Esophagus mucosa (tissue), 1 donor: ENCODE measurements at places on chromosomes 2 and 18. TPM values are rescaled to one million over a fixed set of nuclear protein-coding genes. Genes with fewer than 3 reads are reported as not detected.

Gene LYG1
- total RNA-seq, result 0.20 TPM

Gene KCNIP3
- 0.96 TPM for total RNA-seq

Gene TCF23
- total RNA-seq, result not detected

Gene DSC2
- total RNA-seq, result 434 TPM

Gene SCN7A
- total RNA-seq, result 0.48 TPM

DNA sequence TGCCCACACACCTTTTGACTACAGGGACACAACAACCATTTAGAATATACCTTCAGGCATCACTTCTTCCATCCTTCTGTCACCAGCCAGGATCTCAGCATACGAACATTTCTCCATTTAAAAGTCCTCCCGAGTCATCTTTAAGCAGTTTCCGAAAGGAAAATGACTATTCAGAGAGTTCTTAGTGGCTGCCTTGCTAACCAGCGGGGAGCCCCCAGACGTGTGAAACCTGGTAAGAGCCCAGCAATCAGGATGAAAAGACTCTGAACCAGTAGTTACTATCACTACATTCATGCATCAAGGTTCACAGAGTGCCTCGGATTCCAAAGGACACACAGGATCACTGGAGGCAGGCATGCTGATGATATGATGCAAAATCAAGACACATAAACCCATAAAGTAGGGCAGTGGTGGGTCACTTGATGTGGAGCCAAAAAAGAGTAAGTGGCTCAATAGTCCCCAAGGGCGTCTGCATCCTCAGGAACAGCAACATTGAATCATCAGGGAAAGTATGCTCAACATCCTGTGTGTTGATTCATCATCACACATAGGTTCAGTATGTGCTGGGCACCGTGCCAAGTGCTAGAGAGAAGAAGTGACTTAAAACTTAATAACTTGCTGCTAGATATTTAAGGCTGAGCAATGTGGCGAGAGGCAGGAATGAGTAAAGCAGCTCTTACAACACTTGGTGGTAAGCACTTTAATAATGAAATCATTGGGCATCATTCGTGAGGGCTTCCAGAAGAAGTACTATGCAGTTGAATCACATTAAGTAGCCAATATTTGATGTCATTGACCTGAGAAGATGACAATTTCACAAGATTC, 4.4 kb downstream of the CCL20 start:
- peak; percentile 97 for ATAC-seq

GRCh38 chr18:37450434-37451132, 115.0 kb downstream of the CELF4 start:
- no peak for ATAC-seq

DNA sequence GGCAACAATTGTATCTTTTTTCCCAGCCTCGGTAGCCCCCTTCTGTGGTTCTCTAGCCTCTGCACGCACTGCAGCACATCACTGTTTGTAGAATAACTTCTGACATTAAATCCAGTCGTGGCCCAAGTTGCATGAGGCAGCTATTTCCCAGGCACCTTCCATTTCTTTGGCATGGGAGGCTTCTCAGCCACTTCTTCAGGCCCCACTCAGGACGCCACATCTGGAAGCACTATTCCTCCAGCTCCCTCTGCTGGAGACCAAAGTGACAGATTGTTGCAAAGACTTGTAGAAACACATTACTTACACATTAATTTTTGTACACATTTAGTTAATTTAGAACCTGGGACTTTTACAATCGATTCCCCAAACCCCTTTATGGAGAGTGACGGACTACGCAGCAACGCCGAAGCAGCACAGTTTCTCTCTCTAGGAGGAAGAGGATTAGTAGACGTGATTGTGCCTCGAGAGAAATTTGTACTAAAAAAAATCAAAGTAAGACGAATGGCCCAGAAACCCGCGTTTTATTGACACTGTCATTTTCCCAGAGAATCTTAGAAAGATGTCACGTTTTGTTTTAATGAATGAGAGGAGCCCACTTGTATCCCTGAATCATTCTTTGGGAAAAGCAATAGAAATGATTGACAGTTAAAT, 57.8 kb upstream of the RGPD5 start:
- ATAC-seq, result peak; percentile 72

DNA sequence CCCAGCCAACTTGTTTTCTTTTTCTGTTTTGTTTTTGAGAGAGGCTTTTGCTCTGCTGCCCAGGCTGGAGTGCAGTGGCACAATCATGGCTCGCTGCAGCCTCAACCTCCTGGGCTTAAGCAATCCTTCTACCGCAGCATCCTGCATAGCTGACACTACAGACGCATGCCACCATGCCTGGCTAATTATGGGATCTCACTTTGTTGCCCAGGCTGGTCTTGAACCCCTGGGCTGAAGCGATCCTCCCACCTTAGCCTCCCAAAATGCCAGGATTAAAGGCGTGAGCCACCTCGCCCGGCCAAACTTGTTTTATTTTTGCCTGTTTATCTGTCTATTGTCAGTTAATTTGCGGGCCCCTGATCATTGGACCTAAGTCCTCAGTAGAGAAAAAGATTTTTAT, 61.6 kb upstream of the MSH6 start:
- ATAC-seq, result no peak

- ATAC-seq, result peak; percentile 72
Observed at GRCh38 chr2:178306352-178307073, 112.2 kb downstream of the OSBPL6 start.

DNA sequence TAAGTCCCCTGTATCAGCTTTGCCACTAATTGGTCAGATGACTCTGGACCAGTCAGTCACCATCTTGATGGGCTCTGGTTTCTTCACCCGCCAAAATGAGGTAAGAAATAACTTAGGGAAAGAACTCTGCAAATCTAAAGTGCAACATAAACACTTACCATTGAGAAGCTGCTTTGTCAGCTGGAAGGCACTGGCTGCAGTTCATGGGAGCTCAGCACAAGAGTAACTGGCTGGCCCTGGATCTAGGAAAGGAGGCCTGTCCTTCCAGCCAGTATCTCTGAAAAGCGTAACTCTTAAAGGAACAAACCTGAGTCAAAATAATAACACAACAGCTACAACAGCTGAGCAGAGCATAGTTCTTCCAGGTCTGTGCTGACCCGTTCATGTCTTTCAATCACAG, 123.9 kb downstream of the CACNB4 start:
- no peak for ATAC-seq

DNA sequence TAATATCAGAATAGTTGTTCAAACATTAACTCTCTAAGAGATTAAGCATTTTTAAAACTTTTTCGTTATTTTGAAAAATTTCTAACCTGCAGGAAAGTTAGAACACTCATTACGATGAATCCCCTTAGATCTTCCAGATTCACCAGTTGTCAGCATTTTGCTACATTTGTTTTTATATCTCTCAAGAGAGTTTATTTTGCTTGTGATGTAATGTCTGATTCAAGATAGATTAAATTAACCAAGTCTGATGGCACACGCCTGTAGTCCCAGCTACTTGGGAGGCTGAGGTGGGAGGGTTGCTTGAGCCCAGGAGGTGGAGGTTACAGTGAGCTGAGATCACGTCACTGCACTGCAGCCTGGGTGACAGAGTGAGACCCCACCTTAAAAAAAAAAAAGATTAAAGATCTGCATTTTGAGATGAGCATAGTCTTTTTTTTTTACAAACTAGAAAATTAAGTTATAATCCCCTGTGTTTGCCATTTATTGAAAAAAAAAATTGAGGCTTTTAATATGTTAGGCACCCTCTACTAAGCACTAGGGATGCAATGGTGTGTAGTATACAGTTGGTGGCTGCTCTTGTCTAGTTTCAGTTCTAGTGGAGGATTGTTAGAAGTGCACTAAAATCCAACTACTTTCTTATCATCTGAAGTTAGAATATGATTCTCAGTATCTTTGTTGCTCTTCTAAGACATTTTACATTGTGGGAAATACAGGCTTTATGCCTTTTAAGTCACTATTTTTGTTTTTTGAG, 20.9 kb downstream of the RAB10 start:
- ATAC-seq, result no peak

DNA sequence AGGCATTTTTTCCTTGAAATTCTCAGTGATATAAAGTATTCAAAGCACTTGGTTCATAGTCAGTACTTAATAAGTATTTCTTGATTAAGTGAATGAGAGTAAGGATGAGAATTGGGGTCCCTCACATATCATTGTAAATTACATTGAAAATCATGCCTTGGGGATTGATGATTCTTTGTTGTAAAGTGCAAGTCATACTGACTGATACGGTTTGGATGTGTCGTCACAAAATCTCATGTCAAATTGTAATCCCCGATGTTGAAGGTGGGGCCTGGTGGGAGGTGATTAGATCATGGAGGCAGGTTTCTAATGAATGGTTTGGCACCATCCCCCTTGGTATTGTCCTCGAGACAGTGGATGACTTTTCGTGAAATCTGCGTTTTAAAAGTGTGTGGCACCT, 385.9 kb downstream of the DLGAP1 start:
- no peak for ATAC-seq

GRCh38 chr2:9941996-9942390, 9.5 kb upstream of the GRHL1 start:
- no peak for ATAC-seq

- no peak for ATAC-seq
Observed at GRCh38 chr2:12858786-12859185, 142.1 kb downstream of the TRIB2 start.

DNA sequence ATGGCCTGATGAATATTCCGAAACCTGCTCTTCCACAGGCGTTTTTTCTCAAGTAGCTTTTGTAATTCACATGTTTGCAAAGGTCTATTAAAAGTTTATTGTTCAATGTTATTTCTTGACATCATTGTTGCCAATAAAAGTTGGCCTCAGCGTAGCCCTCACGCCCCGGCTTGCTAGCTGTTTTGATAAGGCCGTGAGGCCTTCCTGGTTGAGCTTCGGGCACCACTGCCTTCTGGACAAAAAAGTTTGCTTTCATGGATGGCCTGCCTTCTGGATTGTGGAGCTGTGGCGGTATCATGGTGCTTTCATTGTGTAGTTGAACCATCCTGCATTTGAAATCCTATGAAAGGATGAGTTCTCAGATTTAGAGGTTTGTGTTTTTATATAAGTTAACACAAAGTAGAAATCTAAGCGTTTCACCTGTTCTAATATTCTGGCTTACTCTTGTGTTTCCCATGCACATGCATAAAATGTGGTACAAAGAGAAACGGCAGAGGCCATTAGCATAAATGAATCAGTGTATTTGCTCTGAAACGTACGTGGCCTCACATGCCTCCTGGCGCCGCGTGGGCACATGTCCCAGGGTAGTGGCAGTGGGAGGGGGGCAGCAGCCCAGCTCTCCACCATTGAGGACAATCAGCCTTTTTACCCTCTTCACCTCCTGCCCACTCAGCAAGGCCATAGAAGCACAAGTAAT, 134.5 kb downstream of the NCK2 start:
- ATAC-seq, result peak; percentile 41

- ATAC-seq, result no peak
Observed at GRCh38 chr18:79955302-79956075, 4.0 kb upstream of the SLC66A2 start.

GRCh38 chr18:76757335-76757734, 65.0 kb upstream of the ZNF236 start:
- ATAC-seq, result no peak

GRCh38 chr2:63058921-63059792, 8.5 kb downstream of the OTX1 start:
- peak; percentile 40 for ATAC-seq

DNA sequence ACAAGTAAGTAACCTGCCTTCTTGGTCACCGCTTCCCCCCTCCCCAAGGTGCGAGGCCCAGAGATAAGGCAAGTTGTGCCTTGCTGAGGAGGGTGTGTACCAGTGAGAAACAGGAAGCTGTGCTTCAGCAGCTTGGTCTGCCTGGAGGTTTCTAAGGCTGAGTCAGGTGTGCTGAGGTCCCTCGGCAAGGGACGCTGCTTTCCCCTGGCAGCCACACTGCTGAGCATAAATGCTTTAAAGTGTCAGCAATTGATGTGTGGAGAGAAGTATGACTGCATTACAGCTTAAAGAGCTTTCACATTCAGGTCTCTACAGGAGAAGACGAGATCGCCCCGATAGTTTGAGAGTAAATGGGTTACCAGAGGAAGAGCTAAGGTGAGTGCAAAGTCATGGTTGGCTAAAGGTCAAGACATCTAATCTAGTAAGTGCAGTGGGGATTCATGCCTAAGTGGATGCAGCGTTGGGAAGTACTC, 86.9 kb downstream of the LIMS1 start:
- peak; percentile 95 for ATAC-seq

DNA sequence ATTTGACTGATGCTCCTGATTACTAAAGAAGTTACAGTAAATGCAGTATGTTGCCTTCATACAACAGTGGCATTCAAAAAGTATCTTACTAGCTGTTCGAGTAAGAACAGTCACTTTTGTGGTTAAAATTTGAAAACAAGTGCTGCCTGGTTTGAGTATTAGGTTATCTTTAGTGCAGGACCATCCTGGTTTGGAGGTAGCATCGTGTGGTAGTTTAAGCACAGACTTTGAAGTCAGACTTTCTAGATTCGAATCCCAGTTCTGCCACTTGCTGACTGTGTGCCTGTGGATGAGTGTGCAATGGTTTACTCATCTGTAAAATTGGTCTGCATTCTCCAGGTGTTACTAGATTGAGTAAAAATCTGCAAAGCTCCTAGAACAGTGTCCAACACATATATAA, 96.8 kb downstream of the SGPP2 start:
- no peak for ATAC-seq

DNA sequence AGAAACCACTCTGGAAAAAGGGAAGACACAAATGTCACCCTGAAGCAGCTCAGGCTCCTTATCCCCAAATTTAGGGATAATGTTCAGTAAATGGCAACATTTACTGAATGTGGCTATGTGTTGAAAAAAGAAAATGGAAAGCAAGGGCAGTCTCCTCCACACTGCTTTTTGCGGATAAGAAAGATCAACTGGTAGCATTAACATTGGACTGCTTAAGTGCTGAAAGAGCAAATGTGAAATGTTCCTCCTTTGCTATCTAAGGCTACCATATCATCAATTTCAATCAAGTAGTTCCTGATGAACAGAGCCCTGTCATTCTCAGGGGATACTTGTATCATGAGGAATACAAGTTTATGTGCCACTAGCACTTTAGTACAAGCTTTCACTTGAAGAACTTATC, 12.5 kb downstream of the FBXO11 start:
- no peak for ATAC-seq

DNA sequence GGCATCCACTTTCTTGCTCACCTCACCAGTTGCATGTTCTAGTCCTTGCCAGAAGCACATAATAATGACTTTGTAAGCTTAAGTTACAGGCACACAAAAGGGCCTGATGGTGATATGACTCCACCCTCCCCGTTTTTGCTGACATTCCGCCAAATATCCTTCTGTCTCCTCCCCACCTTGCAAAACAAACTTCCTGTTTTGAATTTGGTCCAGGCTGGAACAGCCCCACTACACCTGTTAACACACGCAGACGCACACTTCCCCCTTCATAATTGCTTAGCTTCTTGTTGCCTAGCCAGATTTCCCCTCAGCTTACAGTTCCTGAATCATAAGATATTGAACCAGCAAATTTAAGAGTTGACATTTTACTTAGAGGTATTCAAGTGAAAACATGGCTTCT, at the start of gene MGAT5:
Gene MGAT5 (plus strand): TSS at position 269 of the 400 bp plus-strand sequence. CDS start 332 bp downstream, outside the sequence.
- peak; percentile 75 for ATAC-seq
